CD4-positive, alpha-beta T cell treated with Interleukin-6 at 100 ng/mL for 8 hours (primary cell): ENCODE measurements at places on chromosomes 6 and 20.

DNA sequence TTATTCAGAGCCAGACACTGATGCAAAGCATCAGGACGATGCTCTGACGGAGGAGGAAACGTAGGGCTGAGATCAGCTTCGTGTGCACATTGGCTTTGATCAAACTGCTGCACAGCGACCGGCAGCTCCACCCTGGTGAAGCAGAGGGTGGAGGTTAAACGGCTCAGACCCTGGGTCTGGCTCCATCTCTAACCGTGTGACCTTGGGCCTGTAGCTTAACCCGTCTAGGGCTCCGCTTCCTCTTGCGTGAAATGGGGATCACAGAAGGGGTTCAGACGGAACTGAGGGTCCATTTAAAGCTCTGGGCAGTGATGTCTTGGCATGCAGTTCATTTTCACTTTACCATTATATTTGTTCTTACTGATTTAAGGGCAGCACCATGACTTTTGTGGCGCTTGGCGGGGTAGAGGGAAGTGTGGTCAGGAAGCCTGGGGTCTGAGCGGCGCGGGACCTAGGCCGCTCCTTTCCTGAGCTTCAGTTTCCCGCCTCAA is 644 bp downstream of the RBL1 start:
- DNase-seq: peak; percentile 55

- no peak for DNase-seq
Observed at GRCh38 chr6:100378576-100378975, 86.1 kb downstream of the SIM1 start.

GRCh38 chr20:57930351-57930750 is 220.5 kb upstream of the PMEPA1 start:
- DNase-seq: no peak

DNA sequence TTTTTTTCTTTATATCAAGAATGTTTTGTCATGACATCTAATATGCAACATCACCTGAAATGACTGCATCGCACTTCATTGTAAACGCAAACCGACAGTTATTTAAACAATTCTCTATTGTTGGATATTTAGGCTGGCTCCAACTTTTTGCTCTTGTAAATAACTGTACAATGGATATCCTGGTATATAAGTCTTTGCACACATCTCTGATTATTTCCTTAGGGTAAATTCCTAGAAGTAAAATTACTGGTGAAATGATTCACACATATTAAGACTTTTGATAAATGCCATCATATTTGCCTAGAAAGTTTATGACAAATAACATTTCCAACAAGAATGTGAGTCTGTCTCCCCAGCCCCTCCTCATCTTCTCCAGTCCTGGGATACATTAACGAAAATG is 154.7 kb downstream of the TFAP2C start:
- DNase-seq: no peak

DNA sequence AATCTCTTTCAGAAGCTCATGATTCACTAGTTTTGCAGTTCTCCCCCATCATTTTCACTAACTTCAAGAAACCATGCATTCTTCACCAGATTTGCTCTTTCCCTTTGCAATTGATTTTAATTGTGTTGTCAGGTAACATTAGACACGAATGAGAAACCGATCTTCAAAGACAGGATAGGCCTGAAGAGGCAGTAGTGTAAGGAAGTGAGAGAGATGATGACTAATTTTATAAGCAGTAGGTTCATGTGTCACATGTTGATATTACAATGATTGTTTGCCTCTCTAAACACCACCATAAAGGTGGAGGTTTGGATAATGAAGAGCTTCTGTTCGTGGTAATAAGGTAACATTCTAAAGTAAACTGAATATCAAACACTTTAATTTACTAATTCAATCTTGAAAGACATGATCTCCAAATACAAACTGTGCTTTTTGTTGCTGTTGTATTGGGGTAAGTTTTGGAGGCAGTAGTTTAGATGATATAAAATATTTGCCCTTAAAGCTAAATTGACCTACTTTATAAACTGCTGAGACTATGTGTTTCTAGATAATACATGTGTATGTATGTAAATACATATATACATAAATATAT is 207.2 kb downstream of the PHACTR1 start:
- DNase-seq: no peak

DNA sequence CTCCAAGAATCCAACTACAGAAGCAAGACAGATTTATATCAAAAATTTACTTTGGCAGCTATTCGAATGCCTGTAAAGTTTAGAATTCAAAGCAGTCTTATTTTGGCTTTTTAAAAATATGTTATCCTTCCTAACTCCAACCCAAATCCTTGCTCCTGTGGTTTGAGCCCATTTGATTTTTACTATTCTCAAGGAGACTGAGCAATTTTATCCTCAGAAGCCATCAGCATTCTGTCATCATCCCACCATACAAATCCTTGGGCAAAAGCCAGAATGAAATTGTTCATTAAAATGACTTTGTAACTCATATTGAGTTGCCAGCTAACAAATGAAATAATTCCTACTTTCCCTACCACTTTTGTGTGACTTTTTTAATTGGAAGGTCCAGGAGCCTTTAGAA is 392.8 kb downstream of the ADGRB3 start:
- DNase-seq: no peak

GRCh38 chr6:134738211-134738885 is 211.6 kb downstream of the ALDH8A1 start:
- no peak for DNase-seq

- no peak for DNase-seq
Observed at GRCh38 chr6:152096863-152097496, 289.5 kb downstream of the ESR1 start.

DNA sequence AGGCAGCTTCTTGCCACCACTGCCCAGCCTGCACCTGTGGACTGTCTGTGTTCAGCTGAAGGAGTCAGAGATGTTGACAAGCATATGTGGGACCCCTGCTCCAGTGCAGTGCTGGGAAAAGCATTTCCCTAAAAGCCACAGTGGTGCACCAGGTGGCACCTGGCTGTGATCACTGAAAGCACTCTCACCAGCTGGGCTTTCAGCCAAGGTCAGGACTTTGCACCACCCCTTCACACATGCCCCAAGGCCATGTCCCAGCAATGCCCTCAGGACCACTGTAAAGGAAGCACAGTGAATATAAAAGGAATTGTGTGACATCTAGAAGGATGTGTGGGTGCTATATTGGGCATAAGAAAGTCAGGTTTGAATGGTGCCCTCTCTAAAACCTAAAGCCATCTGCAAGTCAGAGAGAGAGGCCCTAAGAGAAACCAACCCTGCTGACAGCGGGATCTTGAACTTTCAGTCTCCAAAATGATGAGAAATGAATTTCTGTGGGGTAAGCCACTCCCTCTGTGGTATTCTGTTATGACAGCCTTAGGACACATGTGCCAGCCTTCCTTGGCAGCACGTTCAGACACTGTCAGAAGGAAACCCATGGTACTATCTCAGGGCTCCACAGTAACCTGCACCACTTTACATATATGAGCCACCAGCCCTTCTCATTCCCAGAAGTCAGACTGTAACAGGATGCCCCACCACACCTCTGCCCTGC is 30.7 kb downstream of the CBLN4 start:
- DNase-seq: no peak

- no peak for DNase-seq
Observed at GRCh38 chr6:159130846-159131245, 38.4 kb upstream of the FNDC1 start.

DNA sequence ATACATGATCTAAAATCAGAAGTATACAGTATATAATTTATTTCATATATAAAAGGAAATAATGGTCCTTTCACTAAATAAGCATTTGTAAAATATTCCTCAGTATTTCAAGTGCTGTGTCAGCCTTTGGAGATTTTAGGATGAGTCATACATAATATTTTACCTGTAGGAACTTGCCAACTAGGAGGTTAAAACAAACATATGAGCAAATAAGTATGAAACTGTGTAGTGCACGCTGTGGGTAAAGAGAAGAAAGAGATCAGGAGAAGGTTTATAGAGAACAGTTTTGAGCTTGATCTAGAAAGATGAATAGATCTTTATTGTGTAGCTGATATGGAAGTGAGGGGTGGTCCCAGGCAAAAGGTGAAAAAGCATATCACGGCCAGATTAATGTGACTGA is 169.9 kb upstream of the RNF217 start:
- no peak for DNase-seq

DNA sequence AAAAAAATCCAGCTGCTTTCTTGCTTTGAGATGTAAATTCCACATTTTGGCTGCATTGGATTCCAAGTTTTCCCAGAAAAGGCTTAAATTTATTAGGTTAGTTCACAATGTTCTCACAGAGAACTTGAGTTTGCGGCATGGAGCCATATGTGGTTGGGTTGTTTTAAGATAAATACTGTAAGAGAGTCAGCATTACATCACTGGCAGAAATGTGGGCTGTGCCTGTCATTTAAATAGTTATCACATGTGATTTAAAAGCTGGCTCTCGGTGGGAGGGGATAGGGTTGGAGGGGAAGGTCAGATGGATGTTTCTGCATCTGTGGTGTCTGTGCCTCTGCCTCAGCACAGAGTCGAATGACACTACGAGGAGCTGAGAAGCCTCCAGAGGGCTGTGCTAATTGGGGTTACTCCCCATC is 73.8 kb upstream of the SCP2D1 start:
- DNase-seq: no peak

- DNase-seq: no peak
Observed at GRCh38 chr6:73515204-73515655, 5.6 kb downstream of the EEF1A1 start.

DNA sequence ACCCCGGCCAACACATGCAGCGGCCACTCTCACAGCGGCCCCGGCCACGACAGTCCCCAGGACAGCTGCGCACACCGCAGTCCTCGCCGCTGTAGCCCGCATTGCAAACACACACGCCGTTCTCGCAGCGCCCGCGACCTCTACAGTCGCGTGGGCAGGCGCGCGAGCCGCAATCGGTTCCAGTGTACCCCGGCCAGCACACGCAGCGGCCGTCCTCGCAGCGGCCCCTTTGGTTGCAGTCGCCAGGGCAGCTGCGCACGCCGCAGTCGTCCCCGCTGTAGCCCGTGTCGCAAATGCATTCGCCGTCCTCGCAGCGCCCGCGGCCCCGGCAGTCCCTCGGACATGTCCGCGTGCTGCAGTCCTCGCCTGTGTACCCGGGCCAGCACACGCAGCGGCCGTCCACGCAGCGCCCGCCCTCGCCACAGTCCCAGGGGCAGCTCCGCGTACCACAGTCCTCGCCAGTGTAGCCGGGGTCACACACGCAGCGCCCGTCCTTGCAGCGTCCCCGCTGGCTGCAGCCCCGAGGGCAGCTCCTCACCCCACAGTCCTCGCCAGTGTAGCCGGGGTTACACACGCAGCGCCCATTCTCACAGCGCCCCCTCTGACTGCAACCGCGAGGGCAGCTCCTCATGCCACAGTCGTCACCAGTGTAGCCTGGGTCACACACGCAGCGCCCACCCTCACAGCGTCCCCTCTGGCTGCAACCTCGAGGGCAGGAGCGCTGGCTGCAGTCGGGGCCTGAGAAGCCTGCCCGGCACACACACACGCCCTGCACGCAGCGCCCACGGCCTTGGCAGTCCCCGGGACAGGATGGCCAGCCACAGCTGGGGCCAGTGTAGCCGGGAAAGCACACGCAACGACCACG is 12.5 kb downstream of the TNXB start:
- DNase-seq: no peak
